ENCODE measurements at places on chromosomes 4 and X.

DNA sequence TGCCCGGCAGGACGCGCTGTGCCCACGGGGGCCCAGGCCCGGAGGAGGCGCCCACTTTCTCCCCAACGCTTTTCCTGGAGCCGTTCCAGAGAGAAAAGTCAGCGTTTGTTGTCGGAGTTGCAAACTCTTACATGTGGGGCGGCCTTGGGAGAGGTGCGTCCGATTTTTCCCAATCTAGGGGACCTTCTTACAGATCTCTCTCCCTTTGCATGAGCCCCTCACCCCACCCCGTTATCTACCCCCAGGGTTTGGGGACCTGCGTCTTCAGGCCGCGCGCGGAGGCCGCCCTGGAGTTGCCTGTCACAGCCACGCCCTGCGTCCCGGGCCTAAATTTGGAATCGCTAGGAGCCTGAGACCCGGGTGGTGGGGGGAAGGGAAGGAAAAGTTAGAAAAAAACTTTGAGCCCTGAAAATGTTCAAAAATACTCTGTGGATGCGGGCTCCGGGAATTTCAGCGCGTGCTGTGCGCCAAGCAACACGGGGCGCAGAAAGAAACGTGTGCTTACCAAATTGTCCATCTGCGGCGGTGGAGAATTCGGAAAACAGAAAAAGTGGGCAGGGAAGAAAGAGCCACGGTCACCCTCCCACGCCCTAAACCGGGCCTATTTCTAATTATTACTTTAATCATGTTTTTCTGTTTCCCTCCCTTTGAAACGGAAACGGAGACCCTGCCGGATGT lies 587 bp downstream of the CD99 start:
- peak; percentile 32 for DNase-seq
- H3K4me3 ChIP-seq = peak overlapping the region; percentile 95
- peaks cover 11% of the 10 kb centered on the region for H3K27me3 ChIP-seq

GRCh38 chrX:16476692-16477091 lies 173.3 kb upstream of the S100G start:
- no peaks in the 10 kb centered on the region for H3K36me3 ChIP-seq
- no peak overlapping the region for H3K27ac ChIP-seq
- DNase-seq = no peak
- H3K4me3 ChIP-seq = no peak overlapping the region

- no peak for DNase-seq
- peaks cover 4% of the 10 kb centered on the region for H3K4me1 ChIP-seq
- H3K36me3 ChIP-seq = no peaks in the 10 kb centered on the region
- no peak overlapping the region for H3K27ac ChIP-seq
- peak overlapping the region; percentile 31 for H3K4me3 ChIP-seq
- no peaks in the 10 kb centered on the region for H3K27me3 ChIP-seq
Observed at GRCh38 chrX:152942077-152942442, 44.2 kb downstream of the ZNF185 start.

DNA sequence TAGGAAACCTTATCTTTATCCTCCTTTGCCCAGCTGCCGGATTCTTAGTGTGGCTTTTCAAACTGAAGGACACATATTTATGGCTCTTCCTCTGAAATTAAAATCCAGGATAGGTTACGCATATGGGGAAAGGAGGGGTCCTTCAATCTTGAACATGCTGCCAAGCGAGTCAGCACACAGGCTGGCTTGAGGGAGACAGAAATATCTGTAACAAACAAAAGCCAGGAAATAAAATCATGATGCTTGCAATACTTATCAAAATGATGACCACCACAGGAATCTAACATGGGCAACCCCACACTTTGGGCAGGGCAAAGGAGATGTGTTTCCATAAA lies 196.4 kb upstream of the LDB2 start:
- no peak overlapping the region for H3K27ac ChIP-seq
- H3K4me1 ChIP-seq = peaks cover 11% of the 10 kb centered on the region
- H3K4me3 ChIP-seq = no peak overlapping the region
- no peaks in the 10 kb centered on the region for H3K36me3 ChIP-seq

- no peak overlapping the region for H3K27ac ChIP-seq
- H3K4me1 ChIP-seq = no peaks in the 10 kb centered on the region
- peaks cover 5% of the 10 kb centered on the region for H3K36me3 ChIP-seq
- no peaks in the 10 kb centered on the region for H3K27me3 ChIP-seq
- no peak overlapping the region for H3K4me3 ChIP-seq
- DNase-seq = no peak
Observed at GRCh38 chrX:143580266-143580665, 55.6 kb downstream of the SLITRK4 start.

DNA sequence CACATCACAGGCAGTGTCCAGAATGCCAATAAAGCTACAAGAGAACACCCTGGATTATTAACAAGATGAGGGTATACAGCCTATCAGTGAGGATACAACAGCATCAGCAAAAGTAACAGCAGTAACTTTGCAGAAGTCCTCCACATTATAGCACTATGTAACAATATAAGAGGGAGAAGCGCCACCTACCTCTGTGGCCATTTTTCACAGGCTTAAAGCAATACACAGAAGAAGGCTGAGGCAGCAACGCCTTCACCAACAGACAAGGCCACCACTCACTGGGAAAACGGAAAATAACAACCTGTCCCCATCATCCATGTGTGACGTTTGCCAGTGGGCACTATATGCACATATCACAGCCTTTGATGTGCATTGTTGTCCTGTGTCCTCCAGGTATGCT lies 12.5 kb downstream of the RTL8B start:
- peaks cover 6% of the 10 kb centered on the region for H3K4me1 ChIP-seq
- H3K4me3 ChIP-seq = no peak overlapping the region
- H3K27me3 ChIP-seq = no peaks in the 10 kb centered on the region

DNA sequence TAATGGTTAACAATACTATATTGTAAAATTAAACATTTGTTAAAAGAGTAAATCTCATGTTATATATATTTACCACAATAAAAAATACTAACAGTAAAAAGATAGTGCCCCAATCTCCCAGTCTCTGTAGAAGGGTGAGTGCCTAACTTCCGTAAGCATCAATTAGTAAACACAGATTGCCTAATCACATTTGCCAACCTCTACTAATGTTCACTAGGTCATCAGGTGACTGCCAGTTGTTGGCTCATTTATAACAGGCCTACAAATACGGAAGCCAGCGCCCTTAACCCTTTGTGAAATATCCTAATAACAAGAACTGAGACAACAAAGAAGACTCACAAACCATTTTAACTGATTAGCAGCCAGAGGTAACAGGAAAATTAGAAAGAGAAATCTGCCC lies 345.1 kb downstream of the INPP4B start:
- DNase-seq = no peak
- no peak overlapping the region for H3K4me3 ChIP-seq
- no peaks in the 10 kb centered on the region for H3K36me3 ChIP-seq

- no peaks in the 10 kb centered on the region for H3K36me3 ChIP-seq
- no peaks in the 10 kb centered on the region for H3K27me3 ChIP-seq
- H3K4me3 ChIP-seq = no peak overlapping the region
- no peak overlapping the region for H3K27ac ChIP-seq
Observed at GRCh38 chrX:45295259-45295986, 94.7 kb upstream of the DIPK2B start.

DNA sequence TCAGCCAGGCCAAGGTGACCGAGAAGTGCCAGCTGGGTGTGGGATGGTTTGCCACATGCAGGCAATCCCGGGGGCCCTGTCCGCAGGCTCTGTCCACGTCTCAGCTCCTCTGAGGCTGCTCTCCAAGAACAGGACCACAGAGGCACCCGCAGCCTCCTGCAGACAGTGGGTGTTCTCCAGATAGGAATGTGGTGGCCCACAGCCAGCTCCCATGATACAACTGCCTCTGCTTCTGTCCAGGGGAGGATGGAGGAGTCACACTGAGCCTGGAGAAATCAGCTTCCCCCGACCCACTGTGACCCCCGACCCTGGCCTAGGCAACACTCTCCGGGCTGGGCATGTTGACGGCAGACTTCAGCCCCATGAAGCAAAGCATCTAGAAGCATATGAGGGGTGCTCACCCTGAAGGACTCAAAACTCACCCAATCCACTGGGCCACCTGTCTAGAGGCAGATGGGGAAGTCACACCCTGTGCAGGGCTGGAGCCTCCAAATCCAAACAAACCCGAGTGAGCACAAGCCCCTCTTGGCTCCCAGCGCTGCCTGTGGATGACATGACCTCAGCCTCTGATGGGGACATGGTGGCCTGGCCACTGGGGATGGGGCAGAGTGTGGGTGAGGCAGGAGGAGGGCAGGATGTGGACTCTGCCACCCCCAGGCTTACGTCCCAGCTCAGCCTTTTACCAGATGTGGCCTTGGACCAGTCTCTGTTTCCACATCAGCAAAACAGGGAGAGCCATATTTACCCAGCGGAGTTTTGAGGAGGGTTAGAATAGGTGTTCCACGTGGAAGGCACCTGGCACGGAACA lies 102.3 kb downstream of the PSAPL1 start:
- H3K4me1 ChIP-seq = peaks cover 12% of the 10 kb centered on the region
- H3K27me3 ChIP-seq = peaks cover 3% of the 10 kb centered on the region
- no peak overlapping the region for H3K27ac ChIP-seq

GRCh38 chr4:82481506-82481840 lies 51.1 kb downstream of the ENOPH1 start:
- no peak for DNase-seq
- no peak overlapping the region for H3K27ac ChIP-seq
- H3K4me3 ChIP-seq = no peak overlapping the region
- no peaks in the 10 kb centered on the region for H3K27me3 ChIP-seq
- H3K4me1 ChIP-seq = peaks cover 1% of the 10 kb centered on the region
